ENCODE measurements at places on chromosomes 3 and 15.

- DNase-seq = no peak
Observed at GRCh38 chr15:94026458-94027304, 204.7 kb upstream of the MCTP2 start.

GRCh38 chr3:104066658-104067057 lies 1300.1 kb upstream of the ALCAM start:
- DNase-seq = no peak

GRCh38 chr3:61066800-61067199 lies 184.5 kb downstream of the FHIT start:
- no peak for DNase-seq

GRCh38 chr3:160176923-160177322 lies 48.3 kb upstream of the C3orf80 start:
- no peak for DNase-seq

DNA sequence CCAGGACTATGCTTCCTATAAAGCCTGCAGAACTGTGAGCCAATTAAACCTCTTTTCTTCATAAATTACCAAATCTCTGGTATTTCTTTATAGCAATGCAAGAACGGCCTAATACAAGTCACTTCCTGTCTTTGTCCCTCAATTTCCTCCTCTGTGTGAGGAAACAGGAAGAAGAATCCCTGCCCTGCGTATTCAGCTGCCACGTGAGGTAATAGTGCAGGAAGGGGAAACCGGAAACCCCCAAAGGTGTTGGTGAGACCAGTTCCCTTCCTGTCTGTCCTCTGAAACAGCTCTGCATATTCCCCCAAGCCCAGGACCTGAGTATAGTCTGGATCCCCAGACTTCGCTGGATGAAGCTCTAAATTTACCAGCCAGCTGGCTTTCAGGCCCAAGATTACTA lies 18.1 kb upstream of the PTPN23 start:
- DNase-seq = no peak
